ENCODE measurements at places on chromosomes 2 and 18. TPM values are rescaled to one million over a fixed set of nuclear protein-coding genes. Genes with fewer than 3 reads are reported as not detected.

GRCh38 chr2:138365581-138365980 is 136.0 kb upstream of the SPOPL start:
- no peak overlapping the region for H3K27ac ChIP-seq
- H3K36me3 ChIP-seq = no peaks in the 10 kb centered on the region
- H3K4me3 ChIP-seq = no peak overlapping the region
- H3K27me3 ChIP-seq = no peaks in the 10 kb centered on the region

GRCh38 chr2:206556357-206556949 is 85.8 kb upstream of the FAM237A start:
- H3K27ac ChIP-seq = no peak overlapping the region
- no peaks in the 10 kb centered on the region for H3K36me3 ChIP-seq
- H3K4me3 ChIP-seq = no peak overlapping the region
- no peaks in the 10 kb centered on the region for H3K27me3 ChIP-seq

The CXCR1 gene
- polyA plus RNA-seq = not detected

The RESP18 gene
- not detected for polyA plus RNA-seq

DNA sequence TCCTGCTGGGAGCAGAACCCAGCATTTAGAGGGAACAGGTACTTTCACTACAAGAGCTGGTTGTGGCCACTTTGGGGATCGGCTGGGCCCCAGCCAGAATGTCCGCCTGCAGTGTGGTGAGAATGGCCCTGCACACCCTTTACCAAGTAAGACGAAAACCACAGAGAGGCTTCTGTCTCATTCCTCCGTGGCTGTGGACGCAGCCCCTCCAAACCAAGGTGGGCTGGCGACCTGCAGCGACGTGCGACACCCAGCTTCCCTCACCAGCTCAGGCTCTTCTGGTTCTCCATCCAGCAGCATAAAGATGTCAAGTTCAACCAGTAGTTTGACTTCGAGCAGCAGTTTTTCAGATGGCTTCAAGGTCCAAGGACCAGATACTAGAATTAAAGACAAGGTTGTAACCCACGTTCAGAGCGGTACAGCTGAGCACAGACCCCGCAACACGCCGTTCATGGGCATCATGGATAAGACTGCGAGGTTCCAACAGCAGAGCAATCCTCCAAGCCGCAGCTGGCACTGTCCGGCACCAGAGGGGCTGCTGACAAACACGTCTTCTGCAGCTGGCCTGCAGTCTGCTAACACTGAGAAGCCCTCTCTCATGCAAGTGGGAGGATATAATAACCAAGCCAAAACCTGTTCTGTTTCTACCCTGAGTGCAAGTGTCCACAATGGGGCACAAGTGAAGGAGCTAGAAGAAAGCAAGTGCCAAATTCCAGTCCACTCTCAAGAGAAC is 56.2 kb downstream of the WDSUB1 start:
- H3K36me3 ChIP-seq = peaks cover 4% of the 10 kb centered on the region
- no peaks in the 10 kb centered on the region for H3K4me1 ChIP-seq
- DNase-seq = no peak
- H3K4me3 ChIP-seq = no peak overlapping the region

The HOXD13 gene
- not detected for polyA plus RNA-seq

- DNase-seq = peak; percentile 72
- peak overlapping the region; percentile 85 for H3K27ac ChIP-seq
- H3K4me3 ChIP-seq = peak overlapping the region; percentile 38
- no peaks in the 10 kb centered on the region for H3K27me3 ChIP-seq
- H3K36me3 ChIP-seq = peaks cover 27% of the 10 kb centered on the region
These were observed 494 bp downstream of the ANKZF1 start for GRCh38 chr2:219230059-219230540.

The ASB18 gene
- not detected for polyA plus RNA-seq

The ANKRD23 gene
- polyA plus RNA-seq = 3.8 TPM

Data from small intestine (tissue), 16 donors.